Fibroblast of skin of back (primary cell): ENCODE measurements at places on chromosomes 1 and 21.

DNA sequence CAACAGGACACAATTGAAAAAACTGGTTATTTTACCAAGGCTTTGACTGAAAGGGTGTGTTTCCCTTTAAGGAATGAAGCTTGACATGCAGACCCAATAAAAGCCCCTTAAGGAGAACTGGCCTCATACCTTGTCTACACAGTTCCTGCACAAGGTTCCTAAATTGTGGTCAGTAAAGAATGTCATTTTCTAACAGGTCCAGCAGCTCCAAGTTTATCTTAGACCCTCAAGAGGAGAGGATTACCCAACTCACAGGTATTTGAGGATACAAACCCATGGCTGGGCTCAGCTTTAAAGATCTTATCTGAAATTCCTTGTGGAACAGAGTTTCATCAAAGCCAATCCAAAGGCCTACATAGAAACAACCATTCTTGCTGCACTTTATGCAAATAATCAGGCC is 31.4 kb upstream of the CBR3 start:
- no peak for DNase-seq

GRCh38 chr1:58718435-58718834 is 18.6 kb upstream of the MYSM1 start:
- no peak for DNase-seq

- peak; percentile 62 for DNase-seq
Observed at GRCh38 chr1:35726450-35727433, 8.1 kb upstream of the C1orf216 start.

DNA sequence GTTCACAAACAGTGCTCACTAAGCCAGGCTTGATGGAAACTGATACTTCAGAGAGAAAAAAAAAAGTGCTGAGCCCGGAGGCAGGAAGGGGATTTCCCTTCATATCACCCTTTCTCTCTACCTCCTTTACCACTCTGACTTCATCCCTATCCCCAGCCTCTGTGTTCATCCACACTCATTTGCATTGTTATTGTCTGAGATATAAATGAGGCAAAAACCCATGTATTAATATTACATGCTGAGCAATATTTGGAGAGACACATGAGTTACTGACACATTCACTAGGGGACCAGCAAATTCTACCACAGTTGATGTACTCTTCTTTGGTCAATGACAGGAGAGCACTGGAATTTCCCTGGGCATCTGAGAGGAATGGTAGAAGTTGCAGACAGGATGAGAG is 175.8 kb downstream of the TNFSF18 start:
- DNase-seq: peak; percentile 46

DNA sequence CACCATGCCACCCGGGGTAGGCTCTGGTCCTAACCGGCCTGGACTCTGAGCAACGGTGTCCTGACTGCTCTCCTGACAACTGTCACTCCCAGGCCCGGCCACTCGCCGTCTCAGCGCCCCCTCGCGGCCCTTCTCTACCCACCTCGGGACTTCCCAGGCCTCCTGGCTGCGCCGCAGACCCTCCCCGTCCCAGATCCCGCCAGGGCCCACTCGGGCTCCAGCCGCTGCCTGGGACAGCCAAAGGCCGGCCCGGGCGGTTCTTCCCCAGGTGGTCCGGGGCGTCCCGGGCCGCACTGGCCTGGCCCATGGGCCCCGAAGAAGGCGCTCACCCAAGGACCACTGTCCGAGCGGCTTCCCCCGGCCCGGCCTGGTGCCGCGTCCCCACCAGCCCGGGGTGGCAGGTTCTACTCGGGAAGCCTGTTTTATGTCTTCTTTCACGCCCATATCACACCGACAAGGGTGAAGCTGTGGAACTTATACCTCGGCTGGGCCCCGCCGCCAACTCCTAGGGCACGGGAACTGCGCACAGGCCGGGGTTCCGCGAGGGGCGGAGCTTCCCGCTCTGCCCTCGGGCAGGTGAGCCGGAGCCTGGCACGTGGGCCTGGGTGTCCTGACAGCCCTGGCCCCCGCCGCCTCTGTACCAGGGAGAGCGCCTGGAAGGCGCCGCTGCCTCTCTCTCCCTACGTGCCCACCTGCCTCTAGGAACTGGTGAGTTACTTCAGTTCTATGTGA is 138.3 kb downstream of the TTLL7 start:
- DNase-seq: peak; percentile 12

DNA sequence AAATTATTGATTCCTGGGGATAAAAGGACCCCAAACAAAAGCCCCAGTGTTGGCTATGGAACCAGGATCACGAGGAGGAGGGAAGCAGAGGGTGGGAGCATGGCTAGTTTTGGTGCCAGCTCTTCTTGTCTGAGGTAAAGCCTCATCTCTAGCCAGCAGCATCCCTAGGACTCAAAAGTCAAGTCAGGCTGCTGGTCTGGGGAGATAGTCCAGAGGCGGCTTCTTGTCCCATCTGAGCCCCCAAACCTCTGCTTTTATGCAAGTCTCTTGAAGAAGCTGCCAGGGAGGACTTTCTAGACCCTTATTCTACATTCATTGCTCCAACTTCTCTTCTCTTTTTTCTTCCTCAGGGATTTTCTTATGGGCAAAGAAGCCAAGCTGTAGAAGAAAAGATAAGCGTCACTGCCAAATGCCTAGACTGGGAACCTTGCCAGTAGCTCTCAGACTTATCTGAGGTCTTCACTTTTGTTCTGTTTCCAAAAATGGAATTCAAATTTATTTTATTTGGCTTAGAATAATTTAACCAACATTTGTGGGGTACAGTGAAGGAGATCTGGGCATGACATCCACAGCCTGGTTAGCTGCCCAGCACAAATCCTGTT is 6.9 kb upstream of the ANKRD35 start:
- DNase-seq: peak; percentile 58

- no peak for DNase-seq
Observed at GRCh38 chr1:218699421-218699820, 354.3 kb downstream of the TGFB2 start.

GRCh38 chr1:32464716-32465577 is at the start of gene ZBTB8B:
Gene ZBTB8B (plus strand): TSS chr1:32465072. CDS start chr1:32470625, 5,553 bp downstream.
- peak; percentile 52 for DNase-seq

DNA sequence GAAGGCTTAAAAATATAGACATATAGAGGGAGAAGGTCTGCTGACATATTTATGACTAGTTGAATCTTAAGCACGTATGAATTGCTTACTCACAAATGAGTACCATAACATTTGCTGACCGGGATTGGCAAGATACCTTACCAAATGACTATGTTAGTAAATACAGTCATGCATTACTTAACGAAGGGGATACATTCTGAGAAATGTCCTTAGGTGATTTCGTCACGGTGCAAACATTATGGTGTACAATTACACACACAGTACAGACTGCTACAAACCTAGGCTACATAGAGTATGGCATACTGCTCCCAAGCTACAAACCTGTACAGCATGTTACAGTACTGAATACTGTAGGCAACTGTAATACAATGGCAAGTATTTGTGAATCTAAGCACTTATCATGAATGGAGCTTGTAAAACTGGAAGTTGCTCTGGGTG is 19.4 kb upstream of the UBE2U start:
- DNase-seq: no peak

- peak; percentile 44 for DNase-seq
Observed at GRCh38 chr1:228059634-228060457, 22.7 kb upstream of the ARF1 start.

DNA sequence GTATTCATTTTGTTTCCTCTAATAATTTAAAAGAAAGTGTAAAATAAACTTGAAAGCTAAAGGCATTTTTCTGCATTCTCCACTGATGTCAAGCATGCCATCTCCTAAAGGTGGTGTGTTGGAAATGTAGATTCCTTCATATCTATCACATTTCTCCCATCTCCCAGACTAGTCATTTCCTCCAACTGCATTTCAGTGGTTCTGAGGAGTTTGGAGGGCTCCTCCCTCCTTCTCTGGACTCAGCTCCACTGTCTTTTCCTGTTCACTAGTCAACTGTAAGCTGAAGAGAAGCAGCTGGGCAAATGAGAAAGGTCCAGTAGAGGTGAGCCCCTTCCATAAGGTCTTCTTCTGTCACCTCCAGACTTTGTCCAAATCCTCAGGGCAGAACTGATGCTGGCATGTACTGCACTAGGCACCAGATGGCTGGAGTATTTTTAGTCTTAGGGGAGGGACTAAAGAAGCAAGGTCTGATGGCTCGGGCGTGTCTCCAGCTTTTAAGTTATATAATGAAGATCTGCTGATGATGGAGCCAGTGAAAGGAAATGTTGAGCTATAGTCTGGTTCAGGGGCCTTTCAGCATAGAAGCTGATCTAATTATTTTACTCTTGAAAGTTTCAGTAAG is 186.1 kb downstream of the NTNG1 start:
- DNase-seq: peak; percentile 6

DNA sequence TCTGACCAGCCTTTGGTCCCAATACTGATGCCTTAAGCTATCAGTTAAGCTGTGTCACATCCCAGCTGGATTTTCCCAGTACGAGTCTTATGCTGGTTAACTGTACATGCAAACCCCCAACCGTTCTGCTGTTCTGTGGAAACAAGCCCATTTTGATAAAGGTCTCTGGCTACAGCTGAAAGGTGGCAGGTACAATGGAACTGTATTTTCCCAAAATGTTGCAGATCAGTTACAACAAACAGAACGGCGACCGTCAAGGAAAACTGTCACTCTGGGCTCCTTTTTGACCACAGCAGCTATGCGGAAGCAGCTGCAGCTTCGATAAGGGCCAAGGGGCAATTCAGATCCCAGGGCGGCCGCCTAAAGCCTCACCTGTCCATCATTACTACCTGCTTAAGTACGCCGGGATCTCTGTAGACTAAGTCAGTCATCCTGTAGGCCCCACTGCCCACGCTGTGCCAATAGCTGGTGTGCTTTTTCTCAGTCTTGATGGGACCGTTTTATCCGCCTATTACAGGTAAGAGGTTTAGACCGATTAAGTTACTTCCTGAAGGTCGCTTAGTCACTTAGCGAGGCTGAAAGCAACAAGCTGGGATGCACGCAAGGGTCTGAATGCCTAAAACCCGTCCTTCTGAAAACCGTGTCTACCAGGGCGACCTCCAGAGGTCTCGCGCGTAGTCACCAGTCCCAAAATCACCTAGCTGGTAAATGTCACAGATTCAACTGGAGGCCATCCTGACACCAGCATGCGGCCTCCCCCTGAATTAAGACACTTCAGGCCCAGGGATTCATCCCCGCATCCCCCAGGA is 11.1 kb upstream of the RAB42 start:
- peak; percentile 52 for DNase-seq

DNA sequence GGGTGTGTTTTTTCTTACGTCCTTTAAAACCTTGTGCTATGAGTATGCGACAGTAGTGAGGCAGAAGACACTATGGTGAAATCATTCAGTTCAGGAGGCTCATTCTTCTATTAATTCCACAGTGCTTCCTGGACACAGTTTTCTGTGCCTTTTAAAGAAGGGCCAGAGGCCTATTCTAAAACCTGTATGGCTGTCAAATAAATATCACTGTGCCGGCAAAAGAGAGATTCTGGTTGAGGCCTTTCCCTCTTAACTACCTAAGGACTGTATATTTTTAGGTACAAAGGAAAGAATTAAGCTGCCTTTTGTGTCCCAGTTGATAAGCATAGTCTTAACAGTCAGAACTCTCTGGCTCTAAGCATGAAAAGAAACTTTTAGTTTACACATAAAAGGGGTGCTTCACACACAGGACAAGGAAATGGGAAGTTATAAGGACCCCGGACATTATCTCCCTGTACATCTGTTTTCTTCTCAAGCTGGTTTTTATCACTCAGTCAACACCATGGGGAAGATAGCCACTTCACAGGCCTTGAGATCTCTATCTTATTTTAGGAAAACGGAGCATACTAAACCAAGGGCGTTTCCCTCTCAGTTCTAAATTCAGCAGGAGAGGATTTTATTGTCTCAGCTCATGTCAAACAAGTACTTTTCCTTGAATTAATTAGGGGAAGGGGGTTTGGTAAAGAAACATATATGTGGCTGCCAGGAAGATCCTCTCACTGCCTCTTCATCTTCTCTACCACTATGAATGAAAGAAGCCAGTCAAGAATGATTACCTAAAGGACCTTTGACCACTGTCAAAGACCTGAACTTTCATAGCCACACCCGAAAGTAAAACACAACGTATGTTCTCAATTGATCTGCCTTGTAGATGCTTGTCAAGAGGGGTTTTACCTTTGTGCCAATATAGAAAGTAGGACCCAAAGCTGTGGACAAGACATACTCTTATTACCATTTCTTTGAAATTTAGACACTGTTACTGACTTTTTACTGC is 71.4 kb upstream of the HSPA13 start:
- DNase-seq: no peak

- peak; percentile 9 for DNase-seq
Observed at GRCh38 chr1:81834921-81835698, 34.4 kb downstream of the ADGRL2 start.

- DNase-seq: peak; percentile 65
Observed at GRCh38 chr21:40837456-40837855, 9.5 kb downstream of the DSCAM start.

- DNase-seq: no peak
Observed at GRCh38 chr1:116440731-116441130, 67.7 kb downstream of the ATP1A1 start.

- DNase-seq: no peak
Observed at GRCh38 chr1:212346601-212347000, 61.4 kb downstream of the PPP2R5A start.

GRCh38 chr1:27360159-27361043 is 6.4 kb downstream of the MAP3K6 start:
- no peak for DNase-seq

GRCh38 chr1:172960019-172960418 is 90.7 kb downstream of the TNFSF18 start:
- DNase-seq: peak; percentile 77

- DNase-seq: no peak
Observed at GRCh38 chr1:172486805-172487454, 43.1 kb upstream of the PIGC start.

DNA sequence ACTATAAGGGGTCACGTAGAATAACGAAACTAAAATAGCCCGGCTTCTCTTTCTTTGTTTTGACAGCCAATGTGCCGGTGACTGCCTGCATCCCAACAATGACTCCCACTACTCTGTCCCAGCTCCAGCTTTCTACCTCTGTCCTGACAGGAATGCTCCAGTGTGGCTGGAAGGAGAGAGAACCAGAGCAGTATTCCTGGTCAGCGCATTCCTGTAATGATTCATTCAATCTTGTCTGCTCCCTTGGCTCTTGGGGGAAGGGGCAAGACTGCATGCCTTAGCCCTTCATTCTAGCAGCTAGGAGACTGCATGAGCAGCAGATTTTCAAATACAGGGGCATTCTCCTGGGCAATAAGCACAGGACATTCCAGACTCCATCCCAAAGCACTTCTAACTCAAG is 132.1 kb upstream of the PRMT6 start:
- DNase-seq: peak; percentile 86

DNA sequence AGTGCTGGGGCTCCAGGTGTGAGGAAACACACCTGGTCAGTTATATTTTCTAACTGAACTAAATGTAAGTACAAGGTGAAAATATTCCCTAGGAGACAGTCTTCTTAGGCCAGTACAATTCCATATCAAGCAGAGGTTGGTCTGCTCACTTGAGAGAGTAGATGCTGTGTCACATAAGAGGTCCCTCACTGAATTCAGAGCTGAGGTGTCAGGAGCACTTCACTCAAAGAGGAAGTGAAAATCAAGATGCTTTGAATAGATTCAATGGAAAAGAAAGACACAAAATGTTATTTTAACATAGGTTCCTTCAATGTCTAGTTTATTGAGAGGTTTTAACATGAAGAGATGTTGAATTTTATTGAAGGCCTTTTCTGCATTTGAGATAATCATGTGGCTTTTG is 4.3 kb upstream of the FCRL3 start:
- no peak for DNase-seq
